ENCODE measurements at places on chromosomes 3 and 15.

- DNase-seq = no peak
These were observed 24.7 kb downstream of the TNFAIP8L3 start for GRCh38 chr15:51069983-51070382.

DNA sequence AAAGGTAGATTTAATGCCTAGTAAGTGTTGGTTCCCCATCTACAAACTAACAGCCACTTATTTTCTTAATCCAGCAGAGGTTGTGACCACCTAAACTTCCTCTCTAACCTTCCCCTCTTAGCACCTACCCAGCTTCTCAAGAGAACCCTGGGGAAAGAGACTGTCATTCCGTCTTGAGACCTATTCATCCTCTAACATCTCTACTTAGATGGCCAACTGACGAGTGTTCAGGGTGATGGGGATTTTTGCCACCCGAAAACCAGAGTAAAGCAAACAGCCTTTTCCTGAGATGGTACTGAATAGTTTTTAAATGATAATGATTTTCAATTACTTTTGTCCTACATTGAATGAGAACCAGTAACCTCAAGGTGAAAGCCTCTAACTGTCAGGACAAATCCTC is 9.3 kb upstream of the GBE1 start:
- DNase-seq = no peak

DNA sequence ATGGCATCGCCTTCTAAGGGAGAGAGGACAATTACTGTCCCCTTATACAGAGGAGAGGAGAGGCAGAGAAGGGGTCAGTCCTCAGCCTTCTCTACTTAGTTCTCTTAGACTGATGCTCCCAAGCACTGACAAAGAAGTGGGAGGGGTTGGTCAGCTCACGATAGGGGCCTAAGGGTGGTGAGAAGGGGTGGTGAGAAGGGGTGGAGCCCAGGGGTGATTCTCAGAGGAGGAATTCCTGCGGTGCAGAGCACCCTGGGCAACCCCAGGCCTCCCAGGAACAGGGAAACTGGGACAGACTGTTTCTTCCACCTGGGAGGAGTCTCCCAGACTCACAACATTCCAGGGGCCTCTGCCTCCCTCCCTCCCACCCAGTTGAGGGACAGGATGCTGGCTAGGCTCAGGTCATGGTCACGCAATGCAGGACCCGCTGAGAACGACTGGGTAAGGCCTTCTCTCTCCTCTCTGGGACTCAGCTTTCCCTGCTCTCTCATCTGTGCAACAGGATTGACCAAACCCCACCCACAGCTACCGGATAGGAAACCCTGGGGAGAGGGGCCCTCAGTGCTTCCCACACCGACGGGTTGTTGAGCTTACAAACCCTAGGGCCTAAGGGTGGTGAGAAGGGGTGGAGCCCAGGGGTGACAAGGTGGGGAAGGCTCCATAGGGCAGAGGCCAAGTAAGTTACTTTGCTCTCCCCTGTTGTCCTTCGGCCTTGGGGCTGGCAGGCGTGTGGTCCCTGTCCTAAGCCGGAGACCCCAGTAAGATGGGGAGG is 1.5 kb downstream of the TPRA1 start:
- no peak for DNase-seq

DNA sequence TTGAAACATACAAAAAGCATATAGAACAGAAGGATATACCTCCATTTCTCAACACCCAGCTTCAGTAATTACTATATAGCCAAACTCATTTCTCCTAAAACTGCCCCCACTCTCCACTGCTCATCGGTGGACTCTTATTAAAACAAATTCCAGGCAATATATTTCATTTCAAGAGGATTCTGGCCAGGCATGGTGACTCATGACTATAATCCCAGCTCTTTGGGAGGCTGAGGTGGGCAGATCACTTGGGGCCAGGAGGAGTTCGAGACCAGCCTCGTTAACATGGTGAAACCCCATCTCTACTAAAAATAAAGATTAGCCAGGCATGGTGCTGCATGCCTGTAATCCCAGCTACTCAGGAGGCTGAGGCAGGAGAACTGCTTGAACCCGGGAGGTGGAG is 40.9 kb downstream of the SNX4 start:
- no peak for DNase-seq

DNA sequence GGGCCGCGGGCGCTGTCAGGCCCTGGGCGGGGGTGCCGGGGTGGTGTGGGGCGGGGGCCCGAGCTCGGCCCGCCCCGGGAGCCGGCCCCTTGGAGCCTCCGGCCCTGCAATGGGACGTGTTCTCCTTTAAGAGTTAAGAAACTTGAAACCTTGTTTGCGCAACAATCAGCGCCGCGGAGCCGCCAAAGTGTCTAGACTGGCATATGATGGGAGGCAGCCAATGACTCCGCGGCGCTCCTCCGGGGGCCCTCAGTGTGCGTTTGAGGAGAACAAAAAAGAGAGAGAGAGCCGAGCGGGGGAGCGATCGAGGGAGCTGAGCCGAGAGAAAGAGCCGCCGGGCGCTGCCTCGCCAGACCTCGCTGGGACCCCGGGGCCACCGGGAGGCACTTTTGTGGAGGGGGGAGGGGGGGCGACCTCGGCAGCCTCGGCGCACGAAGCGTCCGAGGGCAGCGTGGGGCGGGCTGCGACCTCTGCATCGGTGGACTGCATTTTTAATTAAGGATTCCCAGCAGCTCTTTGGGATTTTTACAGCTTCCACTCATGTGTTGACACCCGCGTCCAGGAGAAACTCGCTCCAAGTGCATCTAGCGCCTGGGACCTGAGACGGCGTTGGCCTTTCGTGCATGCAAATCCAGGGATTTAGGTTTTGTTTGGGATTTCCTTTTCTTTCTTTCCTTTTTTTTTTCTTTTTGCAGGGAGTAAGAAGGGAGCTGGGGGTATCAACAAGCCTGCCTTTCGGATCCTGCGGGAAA is at the start of gene SMAD6:
SMAD6 (plus strand) TSS at position 202 of the 752 bp plus-strand sequence. CDS start 1,023 bp downstream, outside the sequence.
- DNase-seq = peak; percentile 90

DNA sequence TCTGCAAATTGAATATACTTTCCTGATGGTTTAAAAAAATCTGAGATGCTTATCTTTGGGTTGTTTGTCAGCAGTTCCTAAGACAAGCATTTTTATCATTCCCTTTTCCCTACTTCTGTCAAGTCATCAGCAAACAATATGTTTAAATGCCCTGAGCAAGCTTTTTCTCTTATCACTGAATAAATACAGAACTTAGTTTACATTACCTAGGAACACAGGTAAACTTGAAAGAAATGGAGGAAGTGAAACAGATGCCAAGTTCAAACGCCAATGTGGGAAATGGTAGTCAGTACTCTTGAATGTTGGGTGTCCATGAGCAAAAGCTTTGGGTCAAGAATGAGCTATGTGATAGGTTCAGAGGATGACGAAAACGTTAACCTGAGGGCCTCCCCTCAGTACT is 17.2 kb upstream of the TCAIM start:
- no peak for DNase-seq

DNA sequence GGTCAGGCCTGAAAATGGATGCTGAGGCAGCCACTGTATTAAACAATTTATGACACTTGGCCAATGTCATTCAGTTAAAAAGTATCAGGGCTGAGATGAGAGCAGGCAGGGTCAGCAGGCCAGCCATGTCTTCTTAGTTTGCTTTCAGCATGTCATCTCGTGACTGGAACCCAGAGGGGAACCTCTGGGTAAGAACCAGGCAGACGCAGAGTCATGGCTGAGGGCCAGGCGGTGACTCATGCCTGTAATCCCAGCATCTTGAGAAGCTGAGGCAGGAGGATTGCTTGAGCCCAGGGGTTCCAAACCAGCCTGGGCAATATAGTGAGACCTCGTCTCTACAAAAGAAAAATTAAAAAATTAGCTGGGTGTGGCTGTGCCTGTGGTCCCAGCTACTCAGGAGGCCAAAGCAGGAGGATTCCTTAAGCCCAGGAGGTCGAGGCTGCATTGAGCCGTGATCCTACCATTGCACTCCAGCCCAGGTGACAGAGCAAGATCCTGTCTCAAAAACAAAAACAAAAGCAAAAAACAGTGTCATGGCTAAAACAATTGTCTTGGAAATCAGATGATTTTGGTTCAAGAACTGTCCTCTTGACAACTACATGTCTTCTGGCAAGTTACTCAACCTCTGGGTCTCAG is 11.7 kb downstream of the BCL2L10 start:
- no peak for DNase-seq

GRCh38 chr3:78726545-78726944 is 1041.3 kb downstream of the ROBO1 start:
- no peak for DNase-seq

DNA sequence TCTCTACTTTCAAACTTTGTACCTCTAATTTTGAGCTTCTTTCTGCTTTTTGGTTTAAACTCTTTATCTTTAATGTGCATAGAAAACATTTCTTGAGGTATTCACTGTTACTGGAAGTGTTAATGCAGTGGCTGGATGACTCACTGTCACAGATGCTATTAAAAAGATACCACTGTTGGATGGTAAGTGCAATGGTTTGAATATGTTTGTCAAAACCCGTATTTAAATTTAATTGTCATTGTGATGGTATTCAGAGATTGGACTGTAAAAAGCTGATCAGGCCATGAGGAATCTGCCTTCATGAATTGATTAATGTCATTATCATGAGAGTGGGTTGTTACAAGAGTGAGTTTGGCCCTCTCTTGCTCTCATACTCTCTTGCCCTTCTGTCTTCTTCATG is 70.6 kb downstream of the AP4E1 start:
- DNase-seq = no peak

DNA sequence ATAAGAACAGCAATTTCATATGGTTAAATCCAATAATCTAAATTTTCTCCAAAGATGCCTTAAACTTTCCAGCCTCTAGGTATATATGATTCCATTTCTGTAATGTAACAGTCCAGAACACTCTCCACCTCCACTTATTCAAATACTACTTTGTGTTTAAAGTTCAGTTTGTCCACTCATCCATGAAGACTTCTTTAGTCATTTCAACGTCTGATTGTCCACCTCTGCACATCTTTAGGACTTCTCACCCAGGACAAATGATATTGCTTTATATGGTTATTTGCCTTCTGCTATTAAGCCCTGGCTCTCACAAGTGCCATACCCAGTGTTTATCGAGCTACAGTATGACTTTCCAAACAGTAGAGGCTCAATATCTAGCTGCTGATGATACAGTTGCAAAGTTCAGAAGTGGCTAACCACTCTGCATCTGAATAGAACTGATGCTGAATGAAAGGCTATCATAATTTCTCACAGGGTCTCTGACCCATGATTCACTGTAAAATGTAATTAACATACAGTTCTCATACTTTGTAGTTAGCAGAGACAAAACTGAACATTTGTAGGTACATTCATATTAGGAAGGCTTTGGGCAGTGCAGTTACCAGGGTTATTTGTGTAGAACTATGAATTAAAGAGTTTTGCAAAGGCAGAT is 93.7 kb upstream of the MBNL1 start:
- DNase-seq = no peak

GRCh38 chr3:78641703-78642102 is 1126.1 kb downstream of the ROBO1 start:
- DNase-seq = no peak

DNA sequence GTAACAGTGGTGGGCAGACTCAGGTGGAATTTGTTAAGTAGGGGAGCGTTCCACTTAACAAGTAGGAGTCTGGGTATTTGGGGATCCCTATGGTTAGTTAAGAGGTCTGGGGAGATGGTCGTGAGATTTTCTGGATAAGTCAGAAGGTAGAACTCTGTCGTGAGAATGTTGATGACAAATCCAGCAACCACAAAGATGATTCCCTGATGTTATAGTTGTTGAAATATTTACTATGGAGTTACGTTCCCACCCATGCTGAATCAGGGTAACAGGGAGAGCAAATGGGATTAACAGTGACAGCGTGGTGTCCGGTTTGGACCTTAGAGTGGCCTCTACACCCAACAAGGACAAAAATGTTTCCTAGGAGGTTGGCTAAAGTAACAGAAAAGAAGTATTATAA is 110.8 kb downstream of the MFSD1 start:
- no peak for DNase-seq

DNA sequence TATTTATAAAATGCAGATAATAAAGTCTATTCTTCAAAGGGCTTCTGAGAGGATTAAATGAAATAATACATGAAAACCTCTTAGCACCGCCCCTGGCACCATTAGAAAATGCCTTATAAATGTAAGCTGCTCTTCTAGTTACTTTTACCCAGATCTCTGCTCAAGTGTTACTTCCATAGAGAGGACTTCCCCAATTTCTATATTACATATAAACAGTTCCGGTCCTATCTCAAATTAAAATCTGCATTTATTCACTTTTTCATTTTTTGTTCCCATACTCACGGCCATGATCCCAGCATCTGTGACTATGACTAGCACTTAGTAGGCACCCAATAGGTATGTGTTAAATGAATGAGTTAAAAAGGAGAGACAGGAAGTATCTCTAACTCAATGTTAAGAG is 890.9 kb upstream of the CFAP20DC start:
- DNase-seq = no peak

- DNase-seq = no peak
These were observed 8.5 kb downstream of the TNK2 start for GRCh38 chr3:195899701-195900435.

DNA sequence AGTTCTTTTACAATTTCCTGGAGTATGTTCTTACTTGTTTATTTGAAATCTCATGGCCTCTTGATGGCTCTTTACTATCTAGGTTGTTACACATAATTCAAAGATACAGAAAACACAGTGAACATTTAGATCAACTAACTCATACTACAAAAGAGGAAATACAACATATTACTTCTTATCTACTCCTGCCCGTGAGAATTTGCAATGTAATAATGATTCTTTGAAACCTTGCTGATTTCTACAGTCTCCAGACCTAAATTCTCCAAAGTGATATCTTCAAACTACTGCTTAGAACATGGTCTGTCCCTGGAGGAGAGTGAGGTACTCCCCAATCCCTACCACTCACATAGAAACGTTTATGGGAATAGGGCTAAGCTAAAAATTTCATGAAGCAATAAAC is 29.9 kb upstream of the GOLGA8B start:
- DNase-seq = no peak

DNA sequence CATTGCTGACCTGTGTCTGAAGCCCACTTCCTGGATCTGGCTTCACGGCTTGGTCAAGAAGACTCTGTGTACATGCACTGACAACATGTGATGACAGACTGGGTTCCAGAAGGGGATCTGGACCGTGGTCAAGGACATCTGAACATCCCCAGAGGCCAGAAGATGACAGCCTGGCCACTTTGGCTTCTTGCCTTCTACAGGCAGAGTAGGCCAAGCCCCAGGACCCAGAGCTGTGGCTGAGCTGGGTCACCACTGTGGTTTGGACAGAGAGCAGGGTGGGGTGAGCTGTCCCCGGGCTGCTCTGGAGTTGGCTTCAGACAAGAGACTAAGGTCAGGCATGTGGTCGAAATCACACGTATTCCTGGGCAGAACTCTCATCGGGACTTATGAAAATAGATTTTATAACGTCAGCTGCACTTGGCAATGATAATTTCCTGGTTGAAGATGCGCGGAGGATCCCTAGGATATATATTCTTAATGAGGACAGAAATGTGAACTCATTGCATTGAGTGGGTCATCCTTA is 114.1 kb upstream of the FRMD4B start:
- no peak for DNase-seq

GRCh38 chr3:20101041-20101440 is 60.8 kb downstream of the KAT2B start:
- DNase-seq = no peak

GRCh38 chr3:179837374-179837773 is 184.5 kb downstream of the USP13 start:
- no peak for DNase-seq

- DNase-seq = no peak
These were observed 1.5 kb downstream of the POLR2M start for GRCh38 chr15:57708047-57708446.

Measured in H1 (cell line).